ENCODE measurements at places on chromosomes 12 and 14. TPM values are rescaled to one million over a fixed set of nuclear protein-coding genes. Genes with fewer than 3 reads are reported as not detected.

The RFLNA gene
- total RNA-seq: not detected

The ESPL1 gene
- 62.1 TPM for total RNA-seq

The KIF26A gene
- 0.65 TPM for total RNA-seq

The GPR68 gene
- 14.0 TPM for total RNA-seq

The KLHL33 gene
- 0.59 TPM for total RNA-seq

The CEBPE gene
- 0.27 TPM for total RNA-seq

The PLEK2 gene
- total RNA-seq: not detected

The RHOJ gene
- total RNA-seq: not detected

The WNT5B gene
- total RNA-seq: not detected

The AQP6 gene
- total RNA-seq: not detected

The DUSP6 gene
- total RNA-seq: 15.3 TPM

The INSM2 gene
- total RNA-seq: not detected

The ZNF410 gene
- total RNA-seq: 54.9 TPM

The CSAD gene
- total RNA-seq: 13.8 TPM

The BICDL1 gene
- total RNA-seq: 107 TPM

The SPTB gene
- 0.27 TPM for total RNA-seq
